ENCODE measurements at places on chromosomes 13 and 19.

- DNase-seq = no peak
Measured at GRCh38 chr19:9673912-9674662, 813 bp downstream of the ZNF562 start.

- DNase-seq = no peak
Measured at GRCh38 chr13:110343241-110343865, 36.3 kb downstream of the COL4A2 start.

DNA sequence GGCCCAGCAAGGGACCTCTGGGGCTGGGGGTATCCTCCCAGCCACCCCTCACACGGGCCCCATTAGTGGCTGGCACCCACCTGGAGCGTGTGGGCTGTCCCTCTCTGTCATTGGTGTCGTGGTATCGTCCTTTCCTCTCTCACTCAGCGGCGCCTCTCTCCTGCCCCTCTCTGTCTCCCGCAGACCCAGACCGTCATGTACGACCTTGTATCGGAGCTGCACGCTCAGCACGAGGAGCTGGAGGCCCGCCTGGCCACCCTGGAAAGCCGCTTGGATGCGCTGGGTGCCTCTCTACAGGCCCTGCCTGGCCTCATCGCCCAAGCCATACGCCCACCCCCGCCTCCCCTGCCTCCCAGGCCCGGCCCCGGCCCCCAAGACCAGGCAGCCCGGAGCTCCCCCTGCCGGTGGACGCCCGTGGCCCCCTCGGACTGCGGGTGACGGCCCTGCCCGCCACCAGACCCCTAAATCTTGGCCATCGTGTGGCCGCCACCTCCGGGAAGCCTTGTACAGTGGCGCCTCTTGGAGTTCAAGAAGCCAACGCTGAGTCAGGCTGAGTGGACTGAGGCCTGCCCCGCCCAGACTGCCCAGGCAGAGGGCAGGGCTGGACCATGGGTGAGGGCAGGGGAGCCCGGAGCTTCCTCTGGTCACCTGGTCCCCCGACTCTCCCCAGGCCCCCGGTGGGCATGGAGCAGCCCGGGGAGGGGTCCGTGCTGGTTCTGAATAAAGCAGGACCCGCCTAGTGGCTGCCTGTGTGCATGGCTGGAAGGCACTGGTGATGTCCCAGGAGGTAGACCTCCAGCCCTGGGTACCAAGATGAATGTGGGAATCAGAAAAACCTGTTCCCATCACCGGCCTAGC, 9.8 kb upstream of the ARRDC2 start:
- DNase-seq = no peak

DNA sequence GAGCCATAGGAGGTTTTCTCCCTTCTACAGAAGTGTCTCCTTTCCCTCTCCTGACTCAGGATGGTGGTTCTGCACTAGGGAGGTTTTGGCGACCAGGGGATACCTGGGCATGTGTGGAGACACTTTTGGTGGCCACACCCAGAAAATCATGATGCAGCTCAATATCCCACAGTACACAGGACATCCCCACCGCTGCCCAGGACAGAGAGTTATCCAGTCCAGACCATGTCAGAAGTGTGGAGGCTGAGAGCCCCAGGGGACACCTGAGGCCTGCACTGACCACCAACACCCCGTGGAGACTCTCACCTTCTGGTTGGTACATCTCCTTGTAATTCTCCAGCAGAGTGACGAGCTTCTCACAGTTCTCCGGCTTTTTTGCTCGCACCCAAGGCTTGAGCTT, 16.6 kb downstream of the PEG3 start:
- DNase-seq = no peak

DNA sequence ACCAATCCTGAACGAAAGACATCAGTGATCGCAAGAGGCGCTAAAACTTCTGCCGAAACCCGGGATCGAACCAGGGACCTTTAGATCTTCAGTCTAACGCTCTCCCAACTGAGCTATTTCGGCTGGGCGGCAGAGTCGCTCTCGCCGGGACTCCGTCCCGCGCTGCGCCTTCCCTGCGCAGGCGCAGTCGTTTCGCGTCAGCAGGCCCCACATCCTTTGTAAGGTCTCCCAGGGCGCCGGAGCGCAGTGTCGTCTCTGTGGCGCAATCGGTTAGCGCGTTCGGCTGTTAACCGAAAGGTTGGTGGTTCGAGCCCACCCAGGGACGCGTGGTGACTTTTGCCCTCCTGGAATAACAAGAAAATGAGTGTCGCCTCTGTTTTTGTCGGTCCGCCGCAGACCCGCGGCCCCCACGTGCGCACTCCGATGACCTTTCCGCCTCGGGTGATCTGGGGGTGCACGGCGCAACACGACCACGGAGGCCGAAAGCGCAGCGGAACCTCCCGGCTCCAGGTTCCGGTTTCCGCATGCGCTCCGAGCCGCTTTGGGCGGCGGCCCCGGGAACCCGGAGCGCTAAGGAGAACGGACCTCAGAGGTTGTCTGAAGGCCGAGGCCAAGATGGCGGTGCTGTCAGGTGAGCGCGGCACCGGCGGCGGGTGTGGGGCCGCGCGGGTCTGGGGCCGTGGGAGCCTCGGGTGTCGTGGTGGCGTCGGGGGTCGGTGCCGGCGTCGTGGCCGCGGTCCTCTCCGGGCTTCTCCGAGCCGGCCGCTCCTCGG, at the start of gene NDUFS7:
NDUFS7 (plus strand) TSS at position 596 of the 773 bp plus-strand sequence; CDS start at position 616, 20 bp downstream.
- peak; percentile 85 for DNase-seq

DNA sequence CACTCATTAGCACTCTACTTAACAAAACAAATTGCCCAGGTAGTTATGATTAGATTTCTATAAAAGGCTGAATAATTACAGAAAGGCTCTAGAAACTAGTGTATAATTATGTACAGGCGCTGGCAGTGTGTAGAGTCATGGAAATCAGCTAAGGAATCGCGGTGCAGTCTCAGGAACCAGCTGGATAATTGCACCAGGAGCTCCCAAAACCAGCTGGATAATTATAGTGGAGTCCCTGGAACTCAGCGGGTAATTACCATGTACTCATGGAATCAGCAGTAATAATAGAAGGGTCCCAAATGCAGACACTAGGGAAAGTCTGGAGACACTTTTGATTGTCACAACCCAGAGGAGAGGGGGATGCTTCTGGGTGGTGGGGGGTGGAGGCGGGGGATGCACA, 23.2 kb upstream of the TTYH1 start:
- DNase-seq = no peak

DNA sequence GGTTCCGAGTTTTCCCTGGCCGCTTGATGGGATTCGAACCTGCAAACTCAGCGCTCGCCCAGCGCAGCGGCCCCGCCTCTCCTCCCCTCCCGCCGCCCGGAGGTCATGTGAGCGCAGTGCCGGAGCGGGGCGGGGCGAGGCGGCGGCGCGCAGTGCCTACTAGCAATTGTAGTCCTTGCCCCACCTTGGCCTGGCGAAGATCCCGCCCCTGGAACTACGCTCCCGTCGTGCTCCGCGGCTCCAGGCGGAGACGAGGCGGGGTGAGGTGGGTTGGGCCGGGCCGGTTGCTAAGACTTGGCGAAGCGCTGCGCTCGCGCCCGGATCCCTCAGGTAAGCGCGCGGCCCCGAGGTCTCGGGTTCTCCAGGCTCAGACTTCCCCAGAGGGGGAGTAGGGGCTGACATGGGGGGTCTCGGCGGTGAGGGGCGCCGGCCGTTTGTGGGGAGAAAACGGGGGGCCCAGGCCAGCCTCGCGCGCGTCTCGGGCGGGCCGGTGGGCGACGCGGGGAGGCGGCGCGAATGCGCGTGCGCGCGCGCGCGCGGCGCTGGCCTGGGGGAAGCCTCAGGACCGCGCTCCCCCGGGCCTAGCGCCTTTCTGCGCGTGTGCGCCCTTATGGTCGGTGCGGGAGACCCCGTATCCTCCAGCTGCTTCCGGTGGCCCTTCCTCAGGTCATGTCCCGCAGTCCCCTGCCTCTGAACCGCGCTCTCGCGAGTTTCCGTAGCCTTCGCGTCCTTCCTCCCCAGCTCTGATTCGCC, at the start of the genes ADAT3 and SCAMP4:
ADAT3 (plus strand) TSS at position 290 of the 753 bp plus-strand sequence. CDS start 6,649 bp downstream, outside the sequence.
SCAMP4 (plus strand) TSS at position 290 of the 753 bp plus-strand sequence. CDS start 9,621 bp downstream, outside the sequence.
- DNase-seq = peak; percentile 98

- DNase-seq = no peak
Measured at GRCh38 chr13:109778102-109778542, 8.3 kb downstream of the IRS2 start.
